Substantia nigra (tissue), 51 donors: ENCODE measurements at places on chromosomes 16 and 17.

DNA sequence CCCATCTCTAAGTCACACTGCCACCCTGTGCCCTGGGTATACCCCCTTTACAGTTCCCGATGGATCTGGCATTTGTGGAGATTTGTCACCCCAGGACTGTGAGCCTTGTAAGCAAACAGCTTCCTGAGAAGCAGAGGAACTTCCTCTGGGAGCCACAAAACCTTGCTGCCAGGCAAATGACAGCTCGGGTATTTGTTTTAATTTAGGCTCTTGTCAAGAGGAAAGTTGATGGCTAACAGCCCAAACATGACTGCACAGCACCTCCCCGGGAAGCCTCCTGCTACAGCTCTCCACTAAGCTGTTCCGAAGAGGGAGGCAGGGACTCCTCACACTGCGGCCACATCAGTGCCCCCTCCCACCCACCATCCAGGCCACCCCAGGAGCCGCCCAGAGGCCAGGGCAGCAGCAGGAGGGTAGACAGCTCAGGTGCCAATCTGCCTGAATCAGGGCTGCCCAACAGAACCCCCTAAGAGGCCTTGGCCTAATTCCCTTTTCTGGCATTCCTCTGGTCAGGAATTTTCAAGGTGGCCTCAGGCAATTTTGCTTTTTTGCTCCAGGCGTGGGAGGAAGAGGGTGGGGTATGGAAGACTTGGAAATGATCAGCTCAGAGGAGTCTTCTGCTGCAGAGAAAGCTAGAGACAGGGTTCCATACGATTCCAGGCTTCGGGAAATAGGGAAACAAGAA lies 2.6 kb downstream of the ABR start:
- no peak for DNase-seq

DNA sequence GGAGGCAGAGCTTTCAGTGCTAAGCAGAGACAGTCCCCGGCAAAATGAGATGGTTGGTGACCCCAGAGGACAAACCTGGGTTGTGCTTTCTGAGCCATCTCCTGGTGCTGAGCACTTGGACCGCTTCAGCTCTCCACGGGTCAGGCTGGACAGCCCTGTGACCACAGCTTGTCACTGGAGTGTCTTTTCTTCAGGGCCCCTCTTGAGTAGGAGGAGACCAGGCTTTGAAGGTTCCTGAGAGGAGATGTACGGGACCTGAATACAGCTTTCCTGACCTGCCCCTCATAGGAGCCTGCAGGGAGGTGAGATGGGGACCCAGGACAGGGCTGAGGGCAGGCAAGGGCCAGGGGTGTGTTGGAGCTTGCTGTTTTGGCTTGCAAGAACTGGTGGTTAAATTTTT lies 17.8 kb upstream of the ADGRG1 start:
- no peak for DNase-seq

DNA sequence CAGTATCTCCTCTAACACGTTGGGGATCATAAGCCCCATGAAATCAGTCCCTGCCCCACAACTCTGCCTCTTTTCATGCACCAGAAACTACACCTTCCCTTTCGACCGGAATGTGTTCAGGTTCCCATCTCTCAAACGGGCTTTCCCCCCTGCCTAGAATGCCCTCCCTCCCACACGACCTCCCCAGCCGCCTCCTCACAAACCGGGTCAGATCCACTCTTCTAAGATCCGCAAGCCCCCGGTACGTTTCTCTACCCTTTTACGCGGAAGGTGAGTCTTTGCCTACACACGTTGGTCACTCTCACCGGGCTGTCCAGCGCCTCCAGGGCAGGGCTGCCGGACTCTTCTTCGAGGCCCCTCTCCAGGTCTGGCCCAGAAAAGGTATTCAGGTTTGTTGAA lies 708 bp downstream of the DHX33 start:
- no peak for DNase-seq

DNA sequence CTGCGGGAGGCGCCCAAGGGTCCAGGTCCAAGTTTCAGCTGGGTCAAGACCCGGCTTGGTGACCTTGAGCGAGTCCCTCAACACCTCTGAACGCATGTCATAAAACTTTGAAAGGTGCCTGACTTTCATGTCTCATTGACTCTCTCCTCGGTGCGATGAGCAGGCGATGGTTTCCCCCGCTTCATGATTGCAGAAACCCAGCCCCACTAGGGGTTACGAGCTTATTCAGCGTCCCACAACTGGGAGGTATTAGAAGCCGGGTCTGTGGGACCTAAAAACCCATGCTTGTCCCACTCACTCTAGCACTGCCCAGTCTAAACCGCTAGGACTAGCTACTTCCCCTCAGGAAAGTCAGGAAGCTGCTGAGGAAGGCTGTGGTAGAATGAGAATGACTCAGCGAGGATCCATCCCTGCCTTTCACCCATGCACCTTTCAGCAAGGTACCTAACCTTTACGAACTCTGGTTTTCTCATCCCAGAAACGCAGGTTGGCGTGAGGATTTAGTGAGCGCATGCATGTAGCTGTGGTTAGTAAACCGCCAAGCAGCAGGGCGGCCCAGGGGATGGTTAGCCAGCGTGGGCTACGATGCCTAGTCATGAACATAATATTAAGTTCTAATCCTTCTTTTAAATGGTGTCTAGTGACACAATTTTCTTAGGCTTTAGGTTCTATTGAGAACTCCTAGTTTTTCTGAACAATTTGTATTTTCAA lies 26.2 kb upstream of the RFFL start:
- DNase-seq = no peak

DNA sequence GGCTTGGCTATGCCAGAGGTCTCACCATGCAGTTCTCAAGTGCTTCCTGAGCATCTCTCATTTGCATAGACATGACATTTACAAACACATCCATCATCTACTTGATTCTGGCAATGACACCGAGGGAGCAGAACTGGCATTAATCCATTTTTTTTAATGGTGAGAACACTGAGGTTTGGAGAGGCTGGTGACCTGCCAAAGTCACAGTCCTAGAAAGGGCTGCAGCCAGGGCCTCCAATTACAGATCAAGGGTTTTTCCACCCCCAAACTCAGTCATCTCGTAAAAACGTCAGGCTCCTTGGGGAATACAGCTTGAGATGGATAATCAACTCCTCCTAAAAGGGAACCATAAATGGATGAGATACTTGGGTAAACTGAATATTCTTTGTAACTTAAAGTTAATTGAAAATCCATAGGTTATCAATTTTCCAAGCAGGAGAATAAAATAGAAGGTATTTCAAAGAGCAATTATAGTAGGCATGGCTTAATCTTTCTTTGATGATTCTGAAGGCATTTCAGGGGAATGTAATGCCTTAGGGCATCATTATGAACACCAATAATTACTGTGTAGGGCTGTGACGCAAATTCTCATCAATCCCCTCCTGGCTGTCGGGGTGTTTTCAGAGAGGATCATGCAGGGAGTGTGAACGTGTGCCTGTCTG lies 9.4 kb upstream of the MEOX1 start:
- DNase-seq = peak; percentile 7

GRCh38 chr17:50470426-50470825 lies 1.7 kb upstream of the CHAD start:
- no peak for DNase-seq

- no peak for DNase-seq
These were observed 47.5 kb downstream of the ADCY7 start for GRCh38 chr16:50313596-50314478.

- DNase-seq = no peak
These were observed 3.1 kb upstream of the SERPINF1 start for GRCh38 chr17:1758807-1759206.

DNA sequence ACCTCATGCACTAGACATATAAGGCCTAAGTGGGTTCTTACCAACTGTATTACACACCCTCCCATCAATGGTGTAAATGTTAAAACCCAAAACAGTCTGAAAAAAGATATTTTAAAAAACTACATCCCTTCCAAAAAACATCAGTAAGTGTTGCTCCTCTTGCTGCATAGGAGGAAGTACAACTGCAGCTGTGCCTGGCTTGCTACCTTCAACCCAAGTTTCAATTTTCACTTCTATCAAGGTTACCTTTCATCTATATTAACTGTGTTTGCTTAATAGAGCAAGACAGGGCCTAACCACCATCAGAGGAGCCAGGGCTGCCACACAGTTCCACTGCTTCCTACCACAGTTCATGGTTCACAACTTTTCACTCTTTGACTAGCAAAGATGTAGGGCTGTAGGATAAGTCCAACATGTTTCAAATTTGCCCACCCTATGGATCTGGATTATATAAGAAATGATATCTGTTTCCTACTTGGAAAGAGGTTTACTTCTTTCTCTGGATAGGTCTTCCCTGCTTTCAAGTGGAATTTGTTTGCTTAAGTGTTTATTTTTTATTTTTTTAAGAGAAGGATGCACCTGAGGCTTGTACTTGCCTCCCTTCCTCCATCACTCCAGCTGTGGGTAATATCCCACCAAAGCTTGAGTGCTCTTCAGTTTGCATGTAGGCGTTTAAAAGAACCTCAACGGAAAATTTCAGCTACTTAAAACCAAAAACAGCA lies 56.7 kb downstream of the GRB7 start:
- no peak for DNase-seq

DNA sequence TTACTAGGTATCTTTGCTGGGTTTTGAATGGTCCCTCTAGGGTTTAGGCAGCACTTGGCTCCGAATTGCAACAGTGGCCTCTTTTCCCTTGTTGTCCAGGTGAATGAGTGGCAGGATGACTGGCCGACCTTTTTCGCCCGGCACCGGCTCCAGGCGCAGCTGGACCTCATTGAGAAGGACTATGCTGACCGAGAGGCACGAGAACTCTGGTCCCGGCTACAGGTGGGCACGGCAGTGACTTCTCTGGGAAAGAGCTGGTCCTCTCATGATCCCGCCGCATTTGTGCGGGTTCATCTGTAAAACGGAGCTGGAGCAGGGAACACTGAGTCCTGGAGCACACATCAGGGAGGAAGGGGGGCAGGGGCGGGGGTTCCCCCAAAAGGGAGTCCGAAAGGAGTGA lies 3.1 kb upstream of the TBCD start:
- DNase-seq = no peak

DNA sequence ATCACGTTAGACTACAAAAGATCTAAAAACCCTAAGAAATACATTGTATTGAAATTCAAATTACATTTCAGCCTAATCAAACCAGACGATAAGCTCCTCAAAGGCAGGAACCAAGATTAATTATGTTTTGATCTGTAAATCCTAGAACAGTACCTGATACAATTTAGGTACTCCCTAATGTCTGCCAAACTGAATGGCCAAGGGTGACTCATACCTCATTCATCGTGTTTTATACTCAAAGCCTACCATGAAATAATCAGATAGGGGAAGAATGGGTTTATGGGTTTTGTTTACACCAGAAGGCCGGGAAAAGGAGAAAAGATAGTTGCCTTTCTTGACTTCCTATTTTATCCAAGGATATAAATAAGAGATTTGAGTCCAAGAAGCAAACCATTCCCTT lies 19.3 kb downstream of the MMD start:
- DNase-seq = no peak

DNA sequence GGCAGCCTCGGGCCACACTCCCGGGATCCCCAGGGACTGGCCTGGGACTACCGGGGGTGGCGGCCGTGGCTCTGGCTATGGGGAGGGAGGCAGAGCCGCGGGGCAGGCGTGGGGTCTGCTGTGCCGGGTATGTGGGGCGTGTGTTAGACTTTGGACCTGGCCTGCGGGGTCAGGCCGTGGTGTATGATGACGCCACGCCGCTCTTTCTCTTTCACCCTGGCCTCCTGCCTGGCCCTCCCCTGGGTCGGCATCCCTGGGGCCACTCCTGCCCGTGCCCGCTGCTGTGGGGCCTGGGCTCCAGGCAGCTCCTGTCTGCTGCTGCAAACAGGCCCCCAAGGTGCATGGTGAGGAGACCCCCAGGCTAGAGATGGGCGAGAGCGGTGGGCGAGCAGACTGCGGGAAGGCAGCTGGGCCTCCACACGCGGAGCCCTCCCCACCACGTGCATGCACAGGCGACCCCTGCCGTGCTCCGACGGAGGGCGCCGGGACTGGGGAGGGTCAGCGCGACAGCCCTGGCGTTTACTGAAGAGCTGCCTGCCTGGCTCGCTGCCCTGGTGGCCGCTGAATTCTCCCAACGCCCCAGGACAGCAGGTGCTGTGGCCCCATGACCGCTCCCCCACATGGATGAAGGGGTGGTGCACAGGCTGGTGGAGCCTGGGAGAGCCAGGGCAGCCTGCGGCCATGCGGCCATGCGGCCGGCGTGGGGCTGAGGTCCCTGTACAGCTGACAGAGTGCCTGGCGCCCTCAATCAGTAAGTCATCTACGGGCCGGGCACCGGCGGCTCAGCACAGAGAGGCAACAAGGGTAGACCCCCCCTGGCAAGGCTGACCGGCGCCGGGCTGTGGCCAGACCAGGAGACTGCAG lies 16.0 kb downstream of the CAPN15 start:
- no peak for DNase-seq

DNA sequence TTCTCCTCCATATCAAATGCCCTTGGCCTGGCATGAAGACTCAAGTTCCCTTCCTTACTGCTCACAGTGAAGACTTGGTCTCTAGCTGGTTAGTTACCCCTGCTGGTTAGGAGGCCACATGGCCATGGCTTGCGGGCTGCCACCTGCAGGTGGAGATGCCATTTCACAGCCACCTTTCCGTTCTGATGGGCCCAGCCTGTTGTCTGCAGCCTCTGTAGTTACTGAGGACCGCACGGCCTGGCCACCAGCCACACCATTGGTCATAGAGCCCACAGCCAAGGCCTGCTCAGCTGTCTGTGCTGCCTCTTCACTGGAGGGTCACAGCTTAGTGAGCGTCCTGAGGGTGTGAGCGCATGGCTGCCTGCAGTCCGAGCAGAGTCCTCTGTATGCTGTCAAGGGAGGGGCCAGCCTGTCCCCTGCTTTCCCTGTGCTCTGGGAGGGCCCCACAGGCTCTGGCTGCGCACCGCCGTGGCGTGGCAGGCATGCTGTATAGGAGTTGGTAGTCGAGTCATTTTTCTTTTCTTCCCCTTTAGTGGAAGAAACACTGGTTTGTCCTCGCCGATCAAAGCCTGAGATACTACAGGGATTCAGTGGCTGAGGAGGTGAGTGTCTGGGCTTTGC lies 59.2 kb downstream of the PLD6 start:
- DNase-seq = no peak

DNA sequence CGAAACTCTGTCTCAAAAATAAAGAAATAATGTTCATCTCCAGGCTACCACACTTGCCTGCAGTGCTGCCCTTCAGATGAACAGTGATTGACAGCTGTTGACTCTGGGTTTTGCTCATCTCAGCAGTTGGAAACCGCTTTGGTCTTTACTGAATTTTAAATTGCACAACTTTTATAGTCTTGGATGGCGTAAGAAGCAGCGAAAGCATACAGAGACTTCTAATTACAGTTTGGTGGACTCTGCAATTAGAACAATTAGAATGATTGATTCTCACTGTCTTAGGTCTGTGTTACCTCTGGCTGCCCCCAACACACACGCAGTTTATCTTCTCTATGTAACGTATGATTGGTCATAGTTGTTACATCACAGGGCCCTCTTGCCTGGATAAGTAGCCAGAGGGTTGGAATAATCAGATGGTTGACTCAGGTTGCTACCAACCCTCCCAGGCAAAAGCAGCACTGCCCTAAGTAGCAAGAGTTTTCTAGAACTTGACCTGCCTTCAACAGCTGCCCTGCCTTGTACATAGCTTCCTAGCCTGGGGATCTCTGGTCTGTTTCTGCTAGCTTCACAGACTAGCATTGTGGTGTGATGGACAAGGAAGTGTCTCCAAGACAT lies 1.9 kb upstream of the NAT9 start:
- no peak for DNase-seq

- DNase-seq = no peak
These were observed 70.4 kb upstream of the SMURF2 start for GRCh38 chr17:64732336-64733006.

GRCh38 chr17:60577147-60577915 lies 22.7 kb upstream of the PPM1D start:
- peak; percentile 35 for DNase-seq

- no peak for DNase-seq
These were observed 99.9 kb downstream of the RPTOR start for GRCh38 chr17:80644536-80644935.

GRCh38 chr17:41026715-41027471 lies at the start of gene KRTAP1-5:
TSS of gene KRTAP1-5 (minus strand) at chr17:41027208. CDS start at chr17:41027155, 53 bp downstream.
- DNase-seq = no peak
